ENCODE measurements at places on chromosomes 6 and 20. TPM values are rescaled to one million over a fixed set of nuclear protein-coding genes. Genes with fewer than 3 reads are reported as not detected.
A peak's percentile ranks its signal among the peaks of the same experiment; 100 is the strongest.

- DNase-seq, result peak; percentile 86
These were observed 59.8 kb downstream of the NEDD9 start for GRCh38 chr6:11172501-11173327.

- DNase-seq, result no peak
These were observed 145.7 kb downstream of the RFX6 start for GRCh38 chr6:117022774-117023173.

DNA sequence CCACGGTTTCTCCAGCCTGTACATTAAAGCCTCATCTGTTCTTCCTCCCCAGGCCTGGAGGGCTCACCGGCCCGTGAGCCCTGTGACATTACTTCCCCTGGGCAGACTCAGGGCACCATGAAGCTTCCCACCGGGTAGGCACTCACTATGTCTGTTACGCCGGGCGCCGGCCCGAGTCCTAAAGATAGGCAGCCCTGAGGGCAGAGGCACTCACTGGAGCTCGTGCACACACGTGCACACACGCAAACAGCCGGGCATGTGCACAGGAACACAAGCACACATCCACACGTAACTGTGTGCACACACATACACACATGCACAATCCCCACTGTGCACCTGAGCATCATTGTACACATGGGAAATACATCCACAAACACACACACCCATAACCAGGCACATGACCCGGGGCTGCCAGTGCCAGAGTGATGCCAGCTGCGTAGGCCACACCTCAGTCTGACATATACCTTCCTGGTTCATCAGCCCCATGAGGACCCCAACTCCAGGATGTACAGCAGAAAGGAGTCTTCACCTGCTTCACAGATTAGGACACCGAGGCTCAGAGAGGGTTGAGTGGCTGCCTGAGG, 83.7 kb downstream of the YTHDF1 start:
- peak; percentile 47 for DNase-seq

DNA sequence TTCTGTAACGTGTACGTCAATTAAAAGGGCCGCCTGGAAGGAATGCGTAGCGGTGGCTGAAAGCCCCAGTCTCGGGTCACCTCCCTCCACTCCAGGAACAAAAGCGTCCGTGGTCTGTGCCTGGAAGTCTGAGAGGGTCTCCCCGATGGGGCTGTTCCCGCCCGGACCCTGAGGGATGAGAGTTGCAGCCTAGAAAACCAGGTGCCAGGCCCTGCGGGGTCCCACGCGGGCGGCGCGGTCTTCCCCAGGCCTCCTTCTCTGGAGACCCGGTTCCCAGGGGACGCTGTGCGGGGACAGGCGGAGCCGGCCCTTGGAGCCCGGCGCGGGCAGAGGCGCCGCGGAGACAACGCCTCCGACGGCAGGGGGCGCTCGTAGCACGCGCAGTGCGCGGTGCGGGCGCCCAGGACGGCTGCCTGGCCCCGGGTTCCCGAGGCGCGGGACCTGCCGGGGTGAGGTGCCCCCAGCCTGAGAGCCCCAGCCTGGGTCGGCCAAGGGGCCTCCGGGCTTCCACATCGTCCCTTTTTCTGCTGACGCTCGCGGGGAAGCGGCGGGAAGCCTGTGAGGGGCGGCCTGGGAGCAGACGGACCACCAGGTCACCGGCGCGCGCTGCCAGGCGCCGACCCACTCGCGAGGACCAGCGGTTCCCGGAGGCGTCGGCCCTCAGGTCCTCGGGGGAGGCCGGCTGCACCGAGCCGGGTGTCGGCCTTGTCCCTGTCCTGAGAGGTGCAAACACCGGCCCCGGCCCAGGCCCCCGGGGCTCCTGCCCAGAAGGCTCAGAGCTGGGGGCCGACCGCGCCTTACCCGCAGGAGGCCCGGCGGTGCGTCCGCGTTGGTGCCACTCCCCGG, 5.3 kb upstream of the FOXC1 start:
- peak; percentile 85 for DNase-seq

DNA sequence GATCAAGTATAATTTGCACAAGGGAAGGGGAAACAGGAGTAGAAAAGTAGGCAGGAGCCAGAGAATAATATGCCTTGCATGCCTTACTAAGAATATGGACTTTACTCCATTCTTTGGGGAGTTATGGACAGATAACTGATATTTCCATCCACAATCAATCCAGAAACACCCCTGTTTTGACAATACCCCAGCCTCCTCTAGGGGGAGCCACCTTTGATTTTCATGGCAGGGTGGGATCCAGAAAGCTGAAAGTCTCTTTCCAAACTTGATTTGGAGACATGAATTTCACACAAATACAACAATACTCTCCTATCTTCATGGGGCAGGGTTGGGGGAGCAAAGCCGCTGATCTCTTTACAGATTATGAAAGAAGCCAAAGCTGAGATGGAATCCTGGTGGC, 404.1 kb downstream of the FOXA2 start:
- no peak for DNase-seq

DNA sequence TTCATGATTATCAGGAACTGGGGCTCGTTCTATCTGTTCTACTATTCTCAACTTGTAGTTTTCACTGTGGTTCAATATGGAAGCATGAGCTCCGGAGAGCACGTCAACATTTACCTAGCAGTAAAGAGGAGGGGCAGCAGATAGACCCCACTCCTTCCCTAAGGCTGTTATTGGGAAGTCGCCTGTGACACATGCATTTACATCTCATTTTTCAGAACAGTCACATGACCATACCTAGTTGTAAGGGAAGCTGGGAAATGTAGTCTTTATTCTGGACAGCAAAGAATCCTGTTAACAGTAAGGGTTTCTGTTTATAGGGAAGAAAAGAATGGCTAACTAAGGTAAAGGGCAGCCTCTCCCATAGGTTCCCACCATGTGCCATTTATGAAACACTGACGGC, 158.3 kb downstream of the ZFP64 start:
- DNase-seq, result no peak

DNA sequence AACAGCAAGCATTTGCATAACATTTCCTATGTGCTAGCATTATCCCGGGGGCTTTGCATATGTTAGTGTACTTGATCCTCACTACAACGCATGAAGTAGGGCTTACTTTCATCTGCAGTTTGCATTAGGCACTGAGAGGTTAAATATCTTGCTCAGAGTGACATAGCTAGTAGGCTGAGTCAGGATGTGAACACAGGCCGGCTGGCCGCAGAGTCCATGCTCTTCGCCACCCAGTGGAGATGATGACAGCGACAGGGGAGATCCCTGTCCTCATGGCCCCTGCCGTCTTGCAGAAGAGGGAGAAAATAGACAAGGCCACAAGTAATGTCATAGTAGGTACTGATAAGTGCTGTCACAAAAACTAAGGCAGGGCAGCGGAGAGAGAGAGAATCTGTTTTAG, 46.9 kb downstream of the LYRM4 start:
- DNase-seq, result no peak

DNA sequence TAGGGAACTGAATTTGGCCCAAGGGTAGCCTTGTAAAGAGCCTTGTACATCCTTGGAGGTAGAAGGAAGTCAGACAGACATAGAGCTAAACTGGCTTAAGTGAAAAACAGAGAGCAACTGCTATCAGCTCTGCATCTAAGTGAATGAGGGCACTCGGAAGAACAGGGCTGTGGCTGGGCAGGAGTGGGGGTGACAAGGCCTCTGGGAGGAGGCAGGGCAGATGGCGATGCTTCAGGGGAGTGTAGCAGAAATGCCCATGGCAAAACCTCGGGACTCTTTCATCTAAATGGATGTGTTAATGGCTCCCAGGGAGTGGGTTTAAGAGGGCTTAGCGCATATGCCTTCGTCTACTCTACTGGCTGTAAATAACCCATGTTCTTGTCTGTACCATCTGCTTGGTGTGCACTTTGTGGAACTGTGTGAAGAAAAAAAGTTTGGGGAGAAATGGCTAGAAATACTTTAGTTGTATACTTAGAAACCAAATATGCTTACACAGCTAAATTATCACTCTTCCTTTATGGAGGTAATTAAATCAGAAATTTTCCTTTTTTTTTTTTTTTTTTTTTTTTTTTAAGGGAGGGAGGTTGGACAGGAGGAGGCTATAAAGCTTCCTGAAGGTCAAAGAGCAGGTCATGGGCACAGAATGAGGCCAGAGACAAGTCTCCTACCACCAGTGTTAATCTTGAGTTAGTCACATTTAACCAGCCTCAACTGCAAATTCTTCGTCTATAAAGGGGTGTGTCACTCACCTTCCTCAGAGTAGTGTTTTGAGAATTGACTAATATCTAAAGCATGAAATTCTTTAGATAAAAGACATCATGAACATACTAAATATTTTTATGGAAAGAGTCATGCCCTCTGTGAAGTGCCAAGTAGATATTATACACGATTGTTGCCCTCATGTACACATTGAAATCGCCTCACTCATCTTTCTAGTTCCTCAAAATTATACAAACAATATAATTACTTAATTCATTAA, 60.9 kb downstream of the FYN start:
- DNase-seq, result no peak

DNA sequence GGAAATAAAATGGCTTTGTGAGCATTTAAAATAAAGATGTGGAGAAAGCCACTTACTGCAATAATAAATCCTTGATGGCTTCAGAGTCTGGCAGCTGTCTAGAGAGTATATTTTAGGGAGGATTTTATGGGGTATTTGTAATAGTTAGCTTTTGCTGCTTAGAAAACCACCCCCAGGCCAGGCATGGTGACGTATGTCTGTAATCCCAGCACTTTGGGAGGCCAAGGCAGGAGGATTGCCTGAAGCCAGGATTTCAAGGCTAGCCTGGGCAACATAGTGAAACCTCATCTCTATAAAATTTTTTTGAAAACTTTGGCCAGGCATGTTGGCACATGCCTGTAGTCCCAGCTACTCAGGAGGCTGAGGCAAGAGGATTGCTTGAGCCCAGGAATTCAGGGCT, 63.8 kb downstream of the ISM1 start:
- no peak for DNase-seq

GRCh38 chr6:127464881-127465459, 5.8 kb upstream of the KIAA0408 start:
- DNase-seq, result peak; percentile 86

- DNase-seq, result no peak
These were observed 7.4 kb downstream of the CPNE1 start for GRCh38 chr20:35657271-35657670.

DNA sequence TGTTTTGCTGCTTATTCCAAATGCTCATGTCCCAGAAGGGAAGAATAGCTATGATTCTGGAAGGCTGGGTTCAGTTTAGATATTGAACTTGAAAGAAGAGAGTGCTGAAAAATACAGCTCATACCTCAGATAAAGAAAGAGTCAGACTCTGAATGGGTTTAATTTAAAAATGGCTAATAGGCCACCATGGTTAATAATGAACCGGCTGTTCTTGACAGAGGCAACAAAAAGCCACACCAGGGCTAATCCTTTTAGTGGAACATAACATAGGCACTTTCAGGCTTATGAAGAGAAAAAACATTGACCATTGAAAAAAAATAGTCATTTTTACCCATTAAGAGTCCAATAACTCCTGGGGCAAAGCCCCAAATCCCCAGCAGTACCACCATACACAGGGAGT, 59.4 kb downstream of the TNFRSF21 start:
- DNase-seq, result no peak

DNA sequence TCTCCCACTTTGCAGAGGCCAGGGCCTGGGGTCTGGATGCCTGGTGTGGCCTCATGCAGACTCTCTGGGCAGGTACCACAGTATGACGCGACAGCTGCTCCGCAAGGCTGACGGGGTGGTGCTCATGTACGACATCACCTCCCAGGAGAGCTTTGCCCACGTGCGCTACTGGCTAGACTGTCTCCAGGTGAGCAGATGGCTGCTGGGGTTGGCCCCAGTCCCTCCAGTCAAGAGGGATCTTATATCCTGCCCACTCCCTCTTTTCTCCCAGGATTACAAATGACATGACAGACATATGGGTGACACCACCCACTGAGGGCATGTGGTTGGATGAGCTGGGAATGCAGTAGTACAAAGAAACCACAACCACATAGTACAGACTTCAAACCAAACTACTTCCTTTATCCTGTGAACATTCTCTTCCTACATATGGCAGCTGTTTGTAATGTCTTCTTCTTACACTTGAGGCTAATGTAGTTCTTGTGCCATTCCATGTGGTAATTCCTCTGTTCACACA, 29.9 kb downstream of the RAB44 start:
- DNase-seq, result peak; percentile 56

- no peak for DNase-seq
These were observed 261.7 kb downstream of the UTRN start for GRCh38 chr6:144546807-144547206.

- DNase-seq, result peak; percentile 65
These were observed 85.6 kb downstream of the MRPL14 start for GRCh38 chr6:44041461-44042260.

ADGRB3 gene
- 8.5 TPM for total RNA-seq

SUMO4 gene
- 7.1 TPM for total RNA-seq

NRSN1 gene
- total RNA-seq, result not detected

PAX1 gene
- total RNA-seq, result 0.27 TPM

PROKR2 gene
- not detected for total RNA-seq

MAVS gene
- total RNA-seq, result 37.8 TPM

DOK5 gene
- total RNA-seq, result 13.6 TPM

KCNK16 gene
- not detected for total RNA-seq

GDAP1L1 gene
- total RNA-seq, result not detected

PPP1R11 gene
- total RNA-seq, result 38.3 TPM

Measured in sciatic nerve (tissue), 2 donors.